ENCODE measurements at places on chromosomes 5 and 9. TPM values are rescaled to one million over a fixed set of nuclear protein-coding genes. Genes with fewer than 3 reads are reported as not detected.

- no peak for DNase-seq
These were observed 9.6 kb upstream of the CEP72 start for GRCh38 chr5:602466-603035.

DNA sequence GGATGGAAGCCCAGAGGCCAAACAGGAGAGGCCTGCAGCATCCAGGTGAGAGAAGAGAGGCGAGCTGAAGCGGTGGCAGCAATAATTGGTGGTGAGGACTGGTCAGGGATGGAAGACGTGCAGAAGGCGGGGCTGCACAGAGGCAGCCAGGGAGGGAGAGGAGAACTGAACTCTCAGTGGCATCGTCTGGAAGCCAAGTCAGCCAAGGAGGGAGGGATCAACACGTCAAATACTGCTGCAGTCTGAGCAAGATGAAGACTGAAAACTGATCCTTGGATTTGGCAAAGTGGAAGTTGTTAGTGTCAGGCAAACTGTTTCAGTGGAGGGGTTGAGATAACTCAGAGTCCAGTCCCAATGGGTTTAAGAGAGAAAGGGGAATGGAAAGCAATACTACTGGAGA, 145.4 kb downstream of the CDK5RAP2 start:
- DNase-seq, result no peak

Gene RELL2
- 1.7 TPM for total RNA-seq

GRCh38 chr5:176406436-176407052, 9.8 kb downstream of the CLTB start:
- DNase-seq, result no peak

GRCh38 chr5:139523635-139524445, 37.3 kb upstream of the UBE2D2 start:
- DNase-seq, result no peak

Gene ZNF366
- total RNA-seq, result 11.1 TPM

Gene SPINK5
- 0.45 TPM for total RNA-seq

Gene GARNL3
- total RNA-seq, result 8.9 TPM

GRCh38 chr5:133781436-133782225, 169.3 kb upstream of the FSTL4 start:
- DNase-seq, result no peak

- DNase-seq, result no peak
These were observed 732.1 kb upstream of the RIOK2 start for GRCh38 chr5:97915106-97915505.

DNA sequence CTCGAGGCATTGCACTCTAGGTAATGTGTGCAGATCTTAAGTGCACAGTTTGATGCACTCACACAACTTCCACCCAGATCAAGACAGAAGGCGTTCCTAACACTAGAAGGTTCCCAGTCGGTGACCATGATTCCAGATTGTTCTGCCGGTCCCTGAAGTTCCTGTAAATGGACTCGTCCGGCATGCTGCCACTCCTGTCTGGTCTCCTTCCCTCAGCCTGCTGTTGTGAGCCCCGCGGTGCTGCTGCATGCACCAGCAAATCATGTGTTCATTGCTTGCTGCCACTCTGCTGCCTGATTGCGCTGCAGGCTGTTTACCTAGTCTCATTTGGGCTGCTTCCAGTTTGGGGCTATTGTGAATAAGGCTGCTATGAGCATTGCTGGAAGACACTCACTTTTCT, 11.5 kb downstream of the STKLD1 start:
- DNase-seq, result no peak

DNA sequence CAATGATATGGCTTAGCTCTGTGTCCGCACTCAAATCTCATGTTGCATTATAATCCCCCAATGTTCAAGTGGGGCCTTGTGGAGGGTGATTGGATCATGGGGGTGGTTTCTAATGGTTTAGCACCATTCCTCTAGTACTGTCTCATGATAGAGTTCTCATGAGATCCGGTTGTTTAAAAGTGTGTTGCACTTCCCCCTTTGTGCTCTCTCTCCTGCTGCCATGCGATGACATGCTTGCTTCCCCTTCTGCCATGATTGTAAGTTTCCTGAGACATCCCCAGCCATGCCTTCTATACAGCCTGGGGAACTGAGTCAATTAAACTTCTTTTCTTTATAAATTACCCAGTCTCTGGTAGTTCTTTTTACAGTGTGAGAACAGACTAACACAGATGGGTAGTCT, 427.1 kb downstream of the CHSY3 start:
- DNase-seq, result no peak

DNA sequence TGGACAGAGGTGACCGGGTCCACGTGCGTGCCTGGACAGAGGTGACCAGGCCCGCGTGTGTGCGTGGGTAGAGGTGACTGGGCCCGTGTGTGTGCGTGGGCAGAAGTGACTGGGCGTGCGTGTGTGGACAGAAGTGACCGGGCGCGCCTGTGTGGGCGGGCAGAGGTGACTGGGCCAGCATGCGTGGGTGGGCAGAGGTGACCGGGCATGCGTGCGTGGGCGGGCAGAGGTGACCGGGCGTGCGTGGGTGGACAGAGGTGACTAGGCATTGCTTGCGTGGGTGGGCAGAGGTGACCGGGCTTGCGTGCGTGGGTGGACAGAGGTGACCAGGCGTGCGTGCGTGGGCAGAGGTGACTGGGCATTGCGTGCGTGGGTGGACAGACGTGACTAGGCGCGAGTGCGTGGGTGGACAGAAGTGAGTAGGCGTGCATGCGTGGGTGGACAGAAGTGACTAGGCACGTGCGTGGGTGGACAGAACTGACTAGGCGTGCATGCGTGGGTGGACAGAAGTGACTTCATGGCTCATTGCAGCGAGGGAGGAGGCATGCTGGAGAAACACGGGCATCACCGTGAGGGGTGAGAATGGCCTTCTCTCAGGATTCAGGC, 254.1 kb upstream of the IRX4 start:
- DNase-seq, result no peak

DNA sequence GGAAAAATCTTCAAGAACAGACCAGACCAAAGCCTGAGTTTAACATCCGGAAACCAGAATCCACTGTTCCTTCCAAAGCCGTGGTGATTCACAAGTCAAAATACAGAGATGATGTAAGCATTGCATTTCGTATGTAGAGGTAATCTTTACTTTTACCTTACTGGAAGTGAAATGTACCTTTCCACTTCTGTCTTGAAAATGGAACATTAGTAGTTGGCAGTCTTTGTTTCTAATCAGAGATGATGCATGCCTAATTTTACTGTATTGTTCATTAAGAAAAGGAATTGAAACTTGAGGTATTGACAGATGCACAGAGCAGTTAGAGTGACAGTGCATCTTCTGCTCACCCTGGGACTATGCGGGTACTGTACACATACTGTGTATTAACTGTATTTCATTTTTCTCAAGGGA, 34.6 kb downstream of the HABP4 start:
- no peak for DNase-seq

Gene GRAMD2B
- total RNA-seq, result 40.7 TPM

Gene SPATA31C1
- total RNA-seq, result not detected

Gene PRDM9
- not detected for total RNA-seq

DNA sequence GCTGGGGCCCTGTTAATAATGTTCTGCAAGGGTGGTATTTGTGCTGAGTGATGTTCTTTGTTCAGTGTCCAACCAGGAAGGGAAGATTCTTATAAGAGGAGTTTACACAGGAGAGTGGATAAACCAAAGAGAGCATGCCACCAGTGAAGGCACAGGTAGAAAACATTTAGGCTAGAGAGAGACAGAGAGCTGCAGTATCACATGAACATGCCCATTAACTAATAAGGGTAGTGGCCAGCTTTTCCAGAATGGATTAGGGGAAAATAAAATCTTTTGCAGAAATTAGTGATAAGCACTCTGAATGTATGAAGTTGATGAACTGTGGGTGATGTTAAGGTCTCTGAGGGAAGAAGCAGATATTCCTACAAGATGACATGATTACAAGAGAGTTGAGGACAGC, 54.1 kb upstream of the PRLR start:
- no peak for DNase-seq

DNA sequence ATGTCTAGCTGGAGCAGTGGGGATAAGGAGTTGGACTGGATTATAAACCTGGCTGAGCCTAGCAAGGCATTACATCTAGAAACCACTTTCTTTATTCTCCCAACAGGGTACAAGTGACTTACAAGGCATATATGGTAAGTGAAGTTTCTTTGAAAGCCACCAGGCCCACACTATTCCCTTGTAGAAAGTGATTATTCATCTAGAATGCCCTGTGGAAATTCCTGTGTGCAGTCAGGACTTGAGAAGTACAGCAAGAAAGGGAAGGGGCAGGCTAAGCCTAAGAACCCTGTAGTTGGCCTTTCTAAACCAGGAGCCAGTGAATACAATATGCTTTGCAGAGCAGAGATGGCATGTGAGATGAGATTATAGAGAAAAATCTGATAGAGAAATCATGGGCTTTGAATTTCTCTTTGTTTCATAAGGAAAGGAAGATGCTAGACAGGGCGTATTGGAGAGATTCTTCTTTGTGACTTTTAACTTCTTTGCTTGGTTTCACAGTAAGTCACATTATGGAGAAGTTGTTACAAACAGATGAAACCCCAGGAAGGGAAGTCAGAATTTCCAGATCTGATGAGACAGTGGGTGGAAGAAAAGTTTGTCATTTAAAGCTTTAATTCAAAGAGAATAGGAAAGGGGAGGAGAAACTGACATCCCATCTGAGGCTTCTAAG, 321.7 kb downstream of the NDUFS4 start:
- no peak for DNase-seq

DNA sequence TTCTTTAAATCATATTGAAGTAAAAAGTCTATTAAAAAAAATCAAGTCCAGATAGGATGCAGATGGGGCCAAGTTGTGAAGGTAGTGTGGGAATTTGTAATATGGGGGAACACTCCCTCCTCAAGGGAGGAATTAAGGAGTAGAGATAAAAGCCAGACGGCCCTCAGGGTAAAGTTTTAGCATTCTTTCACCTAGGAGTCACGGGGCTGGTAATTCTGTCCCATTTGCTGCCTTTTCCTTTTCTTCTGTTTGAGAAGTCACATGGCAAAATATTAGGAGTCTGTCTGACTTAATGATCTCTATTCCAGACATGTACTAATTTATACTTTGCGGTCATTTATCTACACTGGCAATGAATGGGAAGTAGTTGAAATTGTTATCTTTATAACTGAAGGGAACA, 61.9 kb downstream of the SNX24 start:
- no peak for DNase-seq

Gene TMEM38B
- 8.0 TPM for total RNA-seq

Gene ZNF367
- 2.7 TPM for total RNA-seq

- DNase-seq, result peak; percentile 45
These were observed 79.6 kb downstream of the SNCAIP start for GRCh38 chr5:122391621-122392020.

GRCh38 chr9:135443797-135444425, 35.7 kb upstream of the PPP1R26 start:
- no peak for DNase-seq

- DNase-seq, result no peak
These were observed 33.9 kb downstream of the UNC13B start for GRCh38 chr9:35195683-35196082.

Gene MOB3B
- 7.6 TPM for total RNA-seq

Gene NR4A3
- total RNA-seq, result 17.4 TPM

Gene PLK2
- total RNA-seq, result 29.6 TPM

GRCh38 chr5:92567831-92568450, 1013.1 kb downstream of the NR2F1-AS1 start:
- no peak for DNase-seq

DNA sequence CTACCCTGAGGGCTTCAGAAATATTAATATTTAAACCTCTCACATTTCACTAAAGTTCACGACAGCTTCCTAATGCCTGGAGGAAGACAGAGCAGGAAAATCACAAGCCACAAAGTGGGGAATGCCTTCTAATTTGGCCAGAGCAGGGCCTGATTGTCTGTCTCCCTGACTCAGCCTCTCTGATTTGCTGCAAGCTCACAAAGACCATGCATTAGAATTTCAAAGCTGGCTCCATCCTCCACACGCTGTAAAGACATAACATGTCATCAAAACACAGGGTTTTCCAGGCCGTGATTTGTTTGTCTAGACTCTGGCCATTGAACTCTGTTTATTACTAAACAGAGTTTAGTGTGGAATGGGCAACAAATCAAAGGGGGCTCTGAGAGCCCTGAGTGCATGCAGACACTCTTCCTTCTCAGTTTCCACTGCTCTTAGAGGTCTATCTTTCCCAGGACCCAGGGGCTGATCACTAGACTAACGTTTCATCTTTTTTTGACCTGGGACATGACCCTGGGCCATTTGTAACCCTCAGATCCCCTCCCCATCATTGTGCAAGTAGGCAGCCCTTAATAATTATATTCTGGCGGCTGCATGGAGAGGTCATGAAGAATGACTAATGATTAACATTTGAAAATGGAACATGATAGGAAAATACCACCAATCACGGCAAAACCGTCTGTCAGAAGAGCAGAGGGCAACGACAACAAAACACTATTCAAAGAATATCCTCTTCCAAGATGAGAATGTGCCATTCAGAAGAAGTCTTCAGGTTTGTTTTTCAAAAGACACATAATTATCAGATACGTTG, 140.2 kb downstream of the ENC1 start:
- DNase-seq, result no peak

Gene INPP5E
- 17.1 TPM for total RNA-seq
